ENCODE measurements at places on chromosomes 2 and 18.

DNA sequence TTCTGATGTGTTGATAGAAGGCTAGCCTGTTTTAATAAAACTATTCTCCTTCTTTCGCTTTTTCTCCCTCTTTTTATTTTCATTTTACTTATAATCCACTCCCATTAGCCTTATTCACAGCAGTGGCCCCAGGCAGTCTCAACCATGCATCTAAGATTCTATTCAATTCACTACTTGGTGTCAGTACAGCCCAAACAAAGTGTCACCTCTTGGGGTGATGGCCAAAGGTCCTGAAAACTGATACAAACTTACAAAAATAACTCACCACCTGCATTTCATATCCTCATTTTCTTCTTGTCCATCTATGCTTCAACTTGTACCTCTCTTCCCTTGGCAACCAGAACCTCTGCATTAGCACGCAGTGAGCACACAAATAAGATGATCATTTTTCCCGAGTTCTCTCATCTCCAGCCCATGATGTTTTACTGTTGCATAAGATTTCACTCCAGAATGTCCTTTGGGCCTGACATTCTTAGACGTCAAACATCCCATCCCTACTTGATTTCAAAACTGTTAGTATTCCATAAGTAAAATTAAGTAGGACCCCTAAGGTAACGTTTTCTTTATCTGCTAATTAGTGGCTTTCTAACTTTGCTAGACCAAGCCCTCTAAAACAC is 559.3 kb upstream of the TNP1 start:
- no peak for DNase-seq

DNA sequence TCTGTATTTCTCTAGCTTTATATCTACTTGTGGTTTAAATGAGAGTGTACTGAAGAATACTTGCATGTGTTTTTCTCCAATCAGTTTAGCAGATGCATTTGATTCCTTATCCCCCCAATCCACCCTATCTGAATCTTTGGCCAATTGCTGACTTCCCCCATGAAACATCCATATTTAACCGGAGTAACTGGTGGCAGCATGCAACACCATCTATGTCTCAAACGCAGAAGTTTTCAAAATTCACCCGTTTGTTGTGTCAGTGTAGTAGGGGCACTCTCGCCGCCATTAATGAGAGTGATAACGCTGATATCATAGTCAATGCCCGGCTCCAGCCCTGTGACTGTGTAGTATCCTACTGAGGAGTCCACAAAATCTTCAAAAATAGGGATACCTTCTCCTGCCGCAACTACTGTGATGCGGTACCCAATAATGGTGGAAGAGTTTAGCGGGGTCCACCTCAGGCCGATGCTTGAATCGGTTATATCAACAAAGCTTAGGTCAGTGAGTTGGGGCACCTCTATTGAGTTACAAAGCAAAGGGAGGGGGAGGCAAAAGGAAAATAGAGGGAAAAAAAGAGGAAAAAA is 43.1 kb downstream of the FN1 start:
- no peak for DNase-seq

GRCh38 chr2:153940511-153940910 is 68.8 kb downstream of the GALNT13 start:
- peak; percentile 20 for DNase-seq

DNA sequence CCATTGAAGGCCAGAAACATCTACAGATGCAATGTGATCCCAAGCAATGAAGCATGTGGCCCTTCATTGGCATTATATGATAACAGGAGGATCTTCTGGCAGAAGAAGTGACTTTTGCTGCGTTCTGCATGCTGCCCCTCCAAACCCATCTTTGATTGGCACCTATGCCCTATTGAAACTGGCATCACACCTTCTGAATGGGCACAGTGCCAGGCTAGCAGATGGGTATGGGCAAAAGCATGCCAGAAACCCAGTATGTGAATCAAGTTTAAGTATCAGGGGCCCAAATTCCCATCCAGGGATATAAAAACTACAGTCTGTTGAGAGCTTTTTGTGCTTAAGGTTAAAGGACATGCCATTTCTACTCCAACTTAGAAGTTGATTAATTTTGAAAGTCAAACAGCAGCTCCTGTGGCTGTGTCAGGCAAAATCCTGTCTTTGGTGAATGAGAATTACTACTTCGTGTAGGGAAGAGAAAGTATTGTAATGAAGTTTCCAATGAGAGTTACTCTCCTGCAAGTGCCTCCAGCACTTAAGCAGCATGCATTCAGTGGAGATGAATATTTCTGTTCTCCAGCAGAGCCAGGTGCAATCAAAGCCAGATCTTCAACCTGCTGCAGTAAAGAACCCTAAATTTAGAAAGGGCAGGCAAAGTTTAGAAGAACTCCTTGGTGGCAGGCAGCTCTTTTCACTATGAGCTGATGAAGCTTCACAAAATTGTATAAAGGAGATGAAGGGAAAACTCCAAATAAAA is 8.6 kb downstream of the VRK2 start:
- no peak for DNase-seq

- no peak for DNase-seq
Measured at GRCh38 chr2:36819095-36819711, 122.7 kb downstream of the VIT start.

DNA sequence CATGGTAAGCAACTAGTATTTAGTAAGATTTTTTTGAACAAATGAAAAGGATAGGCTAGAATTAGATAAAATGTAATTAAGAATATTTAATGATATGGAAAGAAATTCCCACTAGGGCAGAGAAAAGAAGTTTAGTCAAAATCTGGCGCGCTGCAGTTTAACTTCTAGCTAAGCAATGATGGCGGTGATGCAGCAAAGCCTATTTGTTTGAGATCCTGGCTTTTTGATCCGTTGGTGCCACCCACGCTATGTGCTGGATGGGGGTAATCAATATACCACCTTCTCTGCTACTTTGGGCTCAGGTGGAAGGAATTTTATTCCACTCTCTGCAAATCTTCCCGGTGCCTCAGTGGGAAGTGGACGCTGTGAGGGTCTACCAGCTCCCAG is 421 bp upstream of the FAM171B start:
- no peak for DNase-seq

DNA sequence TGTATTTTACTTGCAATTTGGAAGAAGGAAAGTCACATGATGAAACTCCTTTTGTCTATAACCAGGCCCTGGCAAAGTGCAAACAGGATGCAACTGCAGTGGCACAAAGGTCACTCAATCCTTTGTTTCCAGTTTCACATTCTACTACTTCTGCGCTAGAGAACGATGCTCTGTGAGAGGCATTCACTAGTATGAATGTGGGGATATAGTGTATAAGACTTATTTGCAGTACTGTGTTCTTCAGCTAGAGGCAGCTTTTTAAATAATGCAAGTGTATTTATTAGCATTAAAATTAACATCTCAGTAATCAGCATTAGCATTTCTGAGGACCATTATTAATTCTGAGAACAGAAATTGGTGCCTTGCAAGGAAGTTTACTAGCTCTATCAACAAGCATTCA is 68.9 kb downstream of the PRPF40A start:
- DNase-seq: peak; percentile 53

DNA sequence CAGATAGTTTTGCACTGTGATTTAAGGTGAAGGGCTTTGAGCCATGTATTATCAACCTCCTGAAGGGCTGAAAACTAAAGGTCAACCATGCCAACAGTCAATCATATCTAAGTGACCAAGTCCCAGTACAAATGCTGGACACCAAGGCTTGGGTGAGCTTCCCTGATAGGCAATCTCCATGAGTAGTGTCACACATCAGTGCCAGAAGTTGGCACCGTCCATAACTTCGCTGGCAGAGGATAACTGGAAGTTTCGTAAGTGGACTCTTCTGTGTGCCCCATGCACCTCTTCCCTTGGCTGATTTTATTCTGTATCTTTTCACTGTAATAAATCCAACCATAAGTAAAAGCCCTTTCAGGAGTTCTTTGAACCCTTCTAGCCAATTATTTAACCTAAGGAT is 13.2 kb downstream of the REV1 start:
- no peak for DNase-seq

- no peak for DNase-seq
Measured at GRCh38 chr2:210527286-210527685, 29.1 kb upstream of the CPS1 start.

- peak; percentile 28 for DNase-seq
Measured at GRCh38 chr2:73827018-73827417, 1.7 kb upstream of the STAMBP start.

DNA sequence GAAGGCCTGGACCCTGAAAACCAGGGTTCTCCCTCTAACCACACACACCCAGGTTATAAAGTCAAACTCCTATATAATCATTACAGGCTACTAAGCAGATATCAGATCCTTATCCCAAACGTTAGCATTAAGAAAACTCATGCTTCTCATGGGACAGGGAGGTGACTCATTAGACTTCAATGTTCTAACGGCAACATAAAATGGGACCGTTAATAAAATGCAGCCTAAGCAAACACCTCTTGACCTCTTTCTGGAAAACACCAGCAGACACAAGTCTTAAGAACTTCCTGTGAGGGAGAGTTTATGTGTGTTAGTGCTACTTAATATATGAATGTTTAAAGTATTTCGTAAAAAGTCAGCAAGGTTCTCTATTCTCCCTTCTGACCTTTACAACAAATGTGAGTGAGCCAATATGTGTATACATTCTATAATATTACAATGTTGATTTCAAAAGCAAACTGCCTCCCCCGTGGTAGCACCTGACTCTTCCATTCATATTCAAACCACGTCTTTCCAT is 31.7 kb downstream of the LPIN2 start:
- DNase-seq: peak; percentile 89

DNA sequence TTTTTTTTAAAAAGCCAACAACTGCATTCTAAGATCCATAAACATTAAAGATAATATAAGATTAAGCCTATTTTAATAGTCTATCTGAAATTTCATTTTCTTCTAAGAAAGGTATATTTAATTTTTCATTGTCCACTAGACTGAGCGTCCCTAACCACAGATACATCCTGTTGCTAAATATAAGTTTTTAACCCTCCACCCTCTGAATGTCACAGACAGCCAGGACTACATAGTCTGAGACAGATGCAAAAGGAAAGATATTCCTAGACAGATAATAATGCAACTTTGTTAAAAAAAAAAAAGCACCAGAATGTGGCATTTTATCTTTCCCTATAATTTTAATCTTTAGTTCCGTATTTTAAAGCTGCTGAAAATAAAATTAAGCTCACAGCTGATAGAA is 114.6 kb downstream of the ZEB2 start:
- DNase-seq: no peak

All from fibroblast of lung (primary cell).